ENCODE measurements at places on chromosomes 1 and 21. TPM values are rescaled to one million over a fixed set of nuclear protein-coding genes. Genes with fewer than 3 reads are reported as not detected.

GRCh38 chr1:59360170-59360569 is 63.3 kb downstream of the FGGY start:
- no peak for DNase-seq
- no peak overlapping the region for H3K27ac ChIP-seq
- H3K4me1 ChIP-seq, result peaks cover 2% of the 10 kb centered on the region
- H3K4me3 ChIP-seq, result no peak overlapping the region
- H3K27me3 ChIP-seq, result no peaks in the 10 kb centered on the region

- peak overlapping the region; percentile 88 for H3K4me3 ChIP-seq
- H3K36me3 ChIP-seq, result peaks cover 54% of the 10 kb centered on the region
- DNase-seq, result no peak
- H3K27ac ChIP-seq, result peak overlapping the region; percentile 96
- peaks cover 63% of the 10 kb centered on the region for H3K4me1 ChIP-seq
- H3K27me3 ChIP-seq, result no peaks in the 10 kb centered on the region
Observed at GRCh38 chr1:89847191-89847729, 26.4 kb downstream of the LRRC8D start.

The PPM1J gene
- 1.7 TPM for total RNA-seq

DNA sequence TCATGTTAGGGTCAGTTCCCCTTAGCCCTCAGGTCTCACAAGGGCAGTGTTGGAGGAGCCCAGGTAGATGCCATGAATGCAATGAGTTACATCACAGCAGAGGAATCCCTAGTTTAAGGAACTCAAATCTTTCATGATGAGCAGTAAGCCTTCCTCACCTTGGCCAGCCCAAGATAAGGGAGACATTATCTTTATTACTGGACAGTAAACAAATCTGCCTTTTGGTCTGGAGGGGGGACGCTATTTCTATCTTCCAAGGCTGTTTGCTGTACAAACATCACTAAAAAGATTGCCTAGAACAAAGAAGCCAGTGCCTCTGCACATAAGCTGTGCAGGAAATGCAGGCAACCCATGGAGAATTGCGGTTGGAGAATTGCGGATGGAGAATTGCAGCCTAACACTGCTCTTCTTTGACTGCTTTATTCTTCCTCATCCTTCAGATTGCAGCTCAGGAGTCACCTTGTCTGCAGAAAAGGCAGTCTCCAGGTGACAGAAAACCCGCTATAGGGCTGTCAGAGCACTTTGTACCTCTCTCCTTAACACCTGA is 2.3 kb upstream of the CHI3L1 start:
- no peak overlapping the region for H3K27ac ChIP-seq
- no peak for DNase-seq
- H3K27me3 ChIP-seq, result peaks cover 2% of the 10 kb centered on the region
- H3K36me3 ChIP-seq, result no peaks in the 10 kb centered on the region
- H3K4me1 ChIP-seq, result peaks cover 4% of the 10 kb centered on the region
- no peak overlapping the region for H3K4me3 ChIP-seq

DNA sequence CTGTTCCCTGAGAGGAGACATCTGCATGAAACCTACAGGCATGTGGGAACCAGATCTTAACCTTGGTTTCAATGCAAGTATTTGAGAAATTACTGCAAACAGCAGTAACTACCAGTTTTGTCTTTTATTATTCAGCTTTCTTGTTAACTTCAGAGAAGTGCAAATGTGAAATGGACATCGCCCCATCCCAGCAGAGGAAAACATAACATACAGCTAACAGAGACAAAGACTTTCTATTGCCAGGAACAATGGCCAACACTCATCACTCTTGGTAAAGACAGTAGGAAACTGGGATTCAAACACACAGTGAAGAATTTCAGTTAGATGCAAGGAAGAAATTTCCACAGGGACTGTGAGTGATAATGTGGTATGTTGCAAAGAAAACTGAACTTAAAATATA is 115.1 kb downstream of the SLC30A10 start:
- no peak overlapping the region for H3K27ac ChIP-seq
- DNase-seq, result no peak

The TLR5 gene
- total RNA-seq, result 0.38 TPM

DNA sequence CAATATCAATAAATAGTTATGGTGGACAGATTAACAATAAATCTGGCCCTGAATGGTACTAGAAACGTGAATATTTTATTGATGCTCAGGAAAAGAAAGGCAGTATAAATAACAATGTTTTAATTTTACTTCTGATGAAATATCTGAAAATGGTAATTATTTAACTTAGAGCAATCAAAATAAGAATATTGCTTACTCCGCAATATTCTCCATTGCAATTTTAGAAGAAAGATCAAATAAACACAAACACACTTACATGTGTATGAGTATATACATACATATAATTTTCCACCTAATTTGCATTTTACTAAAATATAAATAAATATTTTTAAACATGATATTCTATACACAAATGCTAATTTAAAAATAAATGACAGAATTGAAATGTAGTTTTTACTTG is 1130.5 kb downstream of the NCAM2 start:
- no peaks in the 10 kb centered on the region for H3K4me1 ChIP-seq
- no peak overlapping the region for H3K4me3 ChIP-seq
- H3K27ac ChIP-seq, result no peak overlapping the region

DNA sequence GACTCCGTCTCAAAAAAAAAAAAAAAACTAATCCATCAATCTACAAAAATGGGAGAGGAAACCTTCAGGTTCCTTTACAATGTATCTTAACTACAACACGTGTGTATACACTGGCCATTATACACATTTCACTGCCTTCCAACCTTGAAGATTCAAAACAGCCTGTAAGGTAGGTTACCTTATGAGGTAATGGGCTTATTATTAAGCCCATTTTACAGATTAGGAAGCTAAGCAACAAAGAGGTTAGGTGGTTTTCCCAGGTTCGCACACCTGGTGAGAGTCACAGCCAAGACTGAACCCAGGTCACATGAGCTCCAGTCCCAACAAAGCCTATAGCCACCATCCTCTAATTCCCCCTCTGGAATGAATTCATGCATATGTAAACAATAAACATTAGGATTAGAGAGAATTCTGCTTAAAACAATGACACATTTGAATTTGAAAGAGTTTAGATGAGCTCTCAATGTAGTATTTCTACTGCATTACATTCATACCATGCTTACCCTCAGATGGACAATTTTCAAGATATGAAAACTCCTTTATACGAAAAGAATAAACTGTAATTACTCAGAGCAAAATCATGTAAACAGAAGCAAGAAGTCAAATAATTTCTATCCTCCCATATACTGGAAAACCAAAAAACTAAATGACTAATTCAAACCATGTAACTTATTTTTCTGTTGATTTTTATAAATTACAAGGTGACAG is 54.8 kb downstream of the EIF4G3 start:
- H3K4me3 ChIP-seq, result no peak overlapping the region
- H3K36me3 ChIP-seq, result peaks cover 13% of the 10 kb centered on the region
- no peak overlapping the region for H3K27ac ChIP-seq
- no peaks in the 10 kb centered on the region for H3K27me3 ChIP-seq
- no peaks in the 10 kb centered on the region for H3K4me1 ChIP-seq
- no peak for DNase-seq

DNA sequence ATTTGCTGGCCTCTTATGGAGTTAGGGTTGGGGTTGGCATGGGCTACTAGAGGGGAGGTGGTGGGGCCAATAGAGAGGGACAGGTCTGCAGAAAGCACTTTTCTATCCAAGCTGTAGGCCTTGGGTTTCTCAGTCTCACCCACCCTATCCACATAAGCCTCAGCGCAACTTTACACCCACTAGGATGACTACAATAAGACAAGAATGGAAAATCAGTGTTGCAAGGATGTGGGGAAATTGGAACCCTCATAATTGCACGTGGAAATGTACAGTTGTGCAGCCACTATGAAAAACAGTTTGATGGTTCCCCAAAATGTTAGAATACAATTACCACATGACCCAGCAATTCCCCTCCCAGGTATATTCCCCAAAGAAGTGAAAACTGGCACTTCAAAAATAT is 14.0 kb upstream of the GSTM4 start:
- H3K4me3 ChIP-seq, result no peak overlapping the region
- DNase-seq, result no peak
- H3K27me3 ChIP-seq, result no peaks in the 10 kb centered on the region
- H3K36me3 ChIP-seq, result no peaks in the 10 kb centered on the region
- H3K27ac ChIP-seq, result no peak overlapping the region

- H3K27ac ChIP-seq, result no peak overlapping the region
- no peaks in the 10 kb centered on the region for H3K36me3 ChIP-seq
Observed at GRCh38 chr1:43302721-43303470, 2.1 kb downstream of the TIE1 start.

Measured in activated CD8-positive, alpha-beta T cell treated with anti-CD3 and anti-CD28 coated beads for 36 hours (primary cell).